Stimulated activated CD4-positive, alpha-beta T cell treated with anti-CD3 and anti-CD28 coated beads, Interleukin-1b, Interleukin-23, amount 100 ng/mL, for 4 hours (primary cell): ENCODE measurements at places on chromosomes 3 and 15.

DNA sequence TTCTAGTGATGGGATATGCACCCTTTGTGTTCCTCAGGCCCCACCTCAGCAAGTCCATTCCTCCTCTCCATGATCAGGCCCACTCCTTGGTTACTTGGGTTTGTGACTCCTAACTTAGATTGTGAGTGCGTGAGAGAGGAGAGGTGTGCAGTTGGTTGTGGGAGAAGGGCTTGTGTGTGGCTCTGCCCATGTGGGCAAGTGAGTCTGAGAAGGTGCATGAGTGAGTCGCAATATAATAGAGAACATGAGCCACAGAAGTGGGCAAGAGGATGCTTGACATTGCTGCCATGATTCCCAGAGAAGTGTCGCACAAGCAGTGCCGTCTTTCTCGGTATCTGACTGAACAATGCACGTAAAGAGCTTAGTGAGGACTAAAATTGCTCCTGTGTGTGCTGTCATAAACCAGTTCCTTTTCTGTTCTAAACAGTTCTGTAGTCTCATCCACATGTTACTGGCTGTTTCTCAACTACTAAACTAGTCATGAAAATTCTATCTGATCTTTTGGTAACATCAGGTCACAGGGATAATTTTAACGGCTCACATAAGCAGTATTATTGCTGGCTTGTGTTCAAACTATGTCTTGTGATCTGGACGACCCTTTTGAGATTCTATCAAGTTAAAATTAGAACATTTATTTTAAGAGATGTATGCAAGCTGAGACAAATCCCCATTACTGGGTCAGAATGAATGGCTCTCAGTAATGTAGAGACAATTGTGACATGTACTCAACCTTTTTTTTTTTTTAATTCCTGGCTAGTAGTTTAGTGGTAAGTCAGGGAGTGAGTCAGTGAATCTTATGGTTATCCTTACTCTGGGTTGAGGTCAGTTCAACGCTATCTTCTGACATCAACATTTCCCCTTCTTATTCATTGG, 25.6 kb downstream of the GYG1 start:
- DNase-seq: no peak

DNA sequence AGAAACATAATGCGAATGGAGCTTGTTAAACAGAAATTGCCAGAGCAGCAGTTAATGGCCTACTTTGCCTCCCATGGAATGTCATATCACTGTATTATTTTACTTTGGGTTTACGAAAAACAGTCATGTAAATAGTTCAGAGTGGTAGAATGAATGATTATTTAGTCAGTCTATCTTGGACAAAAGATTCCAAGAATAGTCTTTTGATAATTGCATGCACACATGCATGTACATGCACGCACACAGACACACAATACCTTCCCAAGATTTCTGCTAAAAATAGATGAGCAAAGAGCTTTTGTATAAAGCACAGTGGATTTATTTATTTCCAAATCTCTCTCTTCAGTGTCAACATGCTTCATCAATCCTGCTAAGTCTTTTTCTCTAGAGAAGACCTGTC, 800.7 kb downstream of the DIPK2A start:
- DNase-seq: no peak

DNA sequence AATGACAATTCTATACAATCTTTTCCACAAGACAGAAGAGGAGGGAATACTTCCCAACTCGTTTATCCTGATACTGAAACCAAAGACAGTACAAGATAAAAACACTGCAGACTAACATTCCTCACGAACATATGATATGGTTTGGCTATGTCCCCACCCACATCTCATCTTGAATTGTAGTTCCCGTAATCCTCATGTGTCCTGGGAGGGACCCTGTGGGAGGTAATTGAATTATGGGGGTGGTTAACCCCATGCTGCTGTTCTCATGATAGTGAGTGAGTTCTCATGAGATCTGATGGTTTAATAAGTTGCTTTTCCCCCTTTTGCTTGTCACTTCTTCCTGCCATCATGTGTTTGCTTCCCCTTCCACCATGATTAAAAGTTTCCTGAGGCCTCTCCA, 83.9 kb upstream of the PROK2 start:
- DNase-seq: no peak

- no peak for DNase-seq
These were observed 56.7 kb upstream of the NUDT16 start for GRCh38 chr3:131324923-131325322.

- DNase-seq: no peak
These were observed 7.6 kb downstream of the KY start for GRCh38 chr3:134643150-134643675.

DNA sequence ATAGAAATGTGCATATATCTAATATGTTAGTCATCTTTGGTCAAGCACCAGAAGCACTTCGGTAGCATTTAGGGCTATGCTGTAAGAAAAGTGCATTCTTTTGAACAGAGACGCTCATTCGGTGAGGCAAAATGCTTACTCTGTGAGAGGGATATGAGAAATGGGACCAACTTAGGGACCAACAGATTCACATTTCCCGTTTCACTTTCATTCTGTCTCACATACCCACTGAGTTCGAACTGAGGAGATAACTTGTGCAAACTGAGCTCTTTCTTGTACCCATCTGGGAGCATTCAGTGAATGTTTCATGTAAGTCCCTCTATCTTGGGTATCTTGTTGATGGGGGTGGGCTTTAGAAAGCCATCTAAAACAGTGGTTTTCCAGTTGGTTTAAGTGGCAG, 135.3 kb downstream of the FEZF2 start:
- DNase-seq: no peak

GRCh38 chr3:123123716-123124616, 57.1 kb downstream of the PDIA5 start:
- DNase-seq: no peak

- DNase-seq: no peak
These were observed 4.2 kb downstream of the IL17RD start for GRCh38 chr3:57160765-57161538.

DNA sequence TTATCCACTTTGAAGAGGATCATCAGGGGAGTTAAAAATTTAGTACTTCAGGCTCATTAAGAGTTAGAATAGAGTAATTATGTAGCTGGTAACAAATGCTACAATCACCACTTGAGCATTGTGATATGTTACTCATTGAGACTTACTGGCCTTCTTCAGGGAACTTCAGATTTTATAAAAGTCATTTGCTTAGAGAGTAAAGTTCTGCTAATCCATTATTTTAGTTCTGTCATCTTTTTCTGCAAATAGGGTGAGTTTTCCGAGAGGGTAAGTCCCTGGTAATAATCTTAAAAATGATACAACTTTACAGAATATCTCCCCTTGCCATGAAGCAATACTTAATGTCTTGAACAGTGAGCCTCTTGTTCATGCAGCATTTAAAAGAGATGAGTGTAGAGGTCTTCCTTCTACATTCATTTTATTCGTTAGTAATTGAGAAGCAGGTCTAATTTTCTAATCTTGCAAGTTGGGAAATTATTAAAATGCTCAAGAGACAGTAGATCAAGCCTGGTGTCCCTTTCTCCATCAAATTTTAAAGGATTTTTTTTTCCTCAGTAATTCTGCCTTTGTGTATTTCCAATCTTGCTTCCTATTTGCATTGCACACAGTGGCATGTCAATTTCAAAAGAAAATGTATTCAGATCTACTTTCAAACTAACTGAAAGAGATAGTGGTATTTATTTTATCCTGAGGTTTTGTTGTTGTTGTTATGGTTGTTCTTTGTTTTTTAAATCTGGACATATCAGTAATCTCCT, 52.6 kb downstream of the MBNL1 start:
- DNase-seq: no peak

DNA sequence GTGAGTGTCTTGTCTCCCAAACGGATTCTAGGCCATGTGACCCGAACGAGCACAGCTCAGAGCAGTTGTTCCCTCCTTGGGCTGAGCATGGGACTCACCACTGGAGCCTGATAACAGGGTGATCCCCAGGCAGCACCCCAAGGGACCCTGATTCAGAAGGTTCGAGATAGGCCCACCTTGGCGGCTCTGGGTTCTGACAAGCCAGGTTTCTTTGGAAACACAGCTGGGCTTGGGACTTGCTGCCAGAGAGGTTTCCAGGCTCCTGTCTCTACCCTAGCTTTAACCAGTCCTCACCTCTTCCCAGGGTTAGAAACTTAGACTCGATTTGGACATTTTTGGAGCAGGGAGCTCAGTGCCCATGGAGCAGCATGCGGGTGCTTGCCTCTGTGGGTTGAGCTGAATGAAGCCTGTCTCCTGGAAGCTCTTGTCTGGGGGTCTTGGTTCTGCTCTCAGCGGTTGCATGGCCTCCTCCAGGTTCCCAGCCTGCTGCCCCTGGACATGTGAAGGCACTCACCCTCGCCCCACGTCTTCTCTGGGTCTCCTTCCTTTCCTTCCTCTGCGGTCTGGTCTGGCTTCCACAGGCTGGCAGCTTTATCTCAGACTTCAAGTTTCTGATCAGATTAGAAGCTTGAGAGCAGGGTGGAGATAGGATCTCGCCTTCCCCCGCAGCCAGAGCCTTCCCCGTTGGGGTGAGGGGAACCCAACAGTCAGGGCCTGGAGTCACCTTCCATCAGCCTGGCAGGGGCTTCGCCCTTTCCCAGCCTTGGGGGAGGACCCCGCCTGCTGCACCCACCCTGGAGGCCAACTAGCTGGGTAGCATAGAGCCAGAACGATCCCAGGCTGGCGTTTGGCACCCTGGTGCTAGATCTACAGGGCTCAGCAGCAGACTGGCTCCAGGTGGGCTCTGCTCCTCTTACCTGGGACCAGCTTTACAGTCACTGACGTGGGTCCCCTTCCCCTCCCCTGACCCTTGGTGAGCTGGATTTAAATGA, 21.0 kb downstream of the PAQR5 start:
- no peak for DNase-seq

- DNase-seq: no peak
These were observed 45.7 kb downstream of the ZBTB38 start for GRCh38 chr3:141413801-141414689.

DNA sequence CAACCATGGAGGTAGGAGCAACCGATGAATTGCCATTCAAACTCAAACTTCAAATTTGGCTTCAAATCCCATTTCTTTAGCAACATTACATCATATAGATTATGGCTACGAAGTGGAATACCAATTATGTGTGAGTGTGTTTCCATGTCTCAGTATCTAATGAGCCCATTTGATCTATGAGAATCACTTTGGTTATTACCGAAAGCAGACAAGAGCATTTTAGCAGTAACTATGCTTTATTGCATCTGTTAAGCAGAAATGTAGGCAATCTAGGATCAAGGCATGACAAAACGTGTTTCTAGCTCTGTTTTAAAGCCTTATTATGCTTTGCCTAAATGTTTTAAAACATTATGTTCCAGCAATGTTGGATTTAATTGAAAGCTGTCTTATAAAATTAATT, 581.9 kb upstream of the TGFBR2 start:
- DNase-seq: no peak

DNA sequence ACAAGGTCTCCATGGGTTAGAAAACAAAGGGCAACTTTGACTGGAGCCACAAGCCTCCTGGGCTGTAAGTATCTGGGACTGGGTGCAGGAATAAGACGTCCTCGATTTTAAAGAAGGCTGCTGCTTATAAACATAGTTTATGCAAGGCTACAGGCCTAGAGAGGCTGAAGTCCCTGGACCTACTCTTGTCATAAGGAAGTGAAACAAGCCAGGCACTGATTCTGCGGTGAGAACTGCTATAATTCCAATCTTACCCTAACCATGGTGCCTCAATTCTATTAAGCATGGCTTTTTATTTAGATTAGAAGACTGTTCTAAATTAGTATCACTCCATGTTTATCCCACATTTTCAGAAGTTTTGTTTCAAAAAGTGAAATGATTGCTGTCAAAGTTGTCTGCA, 777.6 kb downstream of the PLOD2 start:
- no peak for DNase-seq

DNA sequence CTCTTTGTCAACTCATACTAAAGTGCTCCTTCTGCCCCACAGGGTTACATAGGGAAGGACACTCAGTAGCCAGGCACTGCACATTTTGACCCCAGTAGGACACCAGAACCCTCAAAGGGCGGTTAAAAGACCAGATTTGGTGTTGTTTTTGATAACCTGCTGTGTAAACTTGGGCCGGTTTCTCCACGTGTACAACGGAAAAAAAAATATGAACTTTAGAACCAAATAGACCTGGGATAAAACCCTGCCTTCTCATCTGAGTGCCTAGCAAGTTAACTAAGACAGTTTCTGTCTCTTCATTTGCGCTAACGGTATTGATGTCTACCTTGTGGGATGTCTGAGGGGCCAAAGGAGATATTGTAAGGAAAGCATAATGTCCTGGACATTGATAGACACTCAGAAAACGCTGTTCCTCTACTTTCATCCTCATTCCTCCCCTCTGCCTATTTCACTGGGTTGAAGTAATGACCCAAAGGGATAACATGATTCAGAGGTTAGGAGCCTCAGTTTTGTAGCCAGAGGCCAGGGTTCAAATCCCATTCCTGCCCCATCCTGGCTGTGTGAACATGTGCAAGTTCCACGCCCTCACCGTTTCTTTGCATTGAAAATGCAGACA, 155.9 kb upstream of the LPP start:
- no peak for DNase-seq

- DNase-seq: no peak
These were observed 61.5 kb downstream of the CYFIP1 start for GRCh38 chr15:22918596-22919140.

DNA sequence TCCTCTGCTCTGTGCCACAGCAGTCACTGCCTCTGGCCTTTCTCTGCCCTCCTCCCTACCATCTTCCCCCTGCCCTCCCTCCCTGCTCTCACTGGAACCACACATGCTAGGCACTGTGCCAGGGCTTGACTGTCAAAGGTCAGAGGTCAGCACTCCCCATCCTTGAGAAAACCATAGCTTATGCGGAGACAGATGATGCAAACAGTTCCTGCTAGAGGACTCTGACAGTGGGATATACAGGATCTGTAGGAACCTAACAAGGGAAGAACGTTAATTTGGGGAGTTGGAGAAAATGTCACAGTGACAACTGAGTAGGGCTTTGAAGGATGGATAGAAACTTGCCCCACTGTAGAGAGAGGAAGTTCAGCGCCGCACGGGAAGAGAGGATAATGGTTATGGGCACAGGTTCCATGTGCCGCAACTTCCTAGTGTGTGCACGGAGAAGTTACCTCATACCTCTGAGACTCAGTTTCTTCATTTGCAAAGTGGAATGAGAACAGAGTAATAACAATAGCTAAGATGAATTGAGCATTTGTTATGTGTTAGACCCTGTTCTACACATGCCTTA, 29.3 kb upstream of the XYLB start:
- no peak for DNase-seq

- no peak for DNase-seq
These were observed 394.3 kb upstream of the C2CD4B start for GRCh38 chr15:62559381-62559733.

DNA sequence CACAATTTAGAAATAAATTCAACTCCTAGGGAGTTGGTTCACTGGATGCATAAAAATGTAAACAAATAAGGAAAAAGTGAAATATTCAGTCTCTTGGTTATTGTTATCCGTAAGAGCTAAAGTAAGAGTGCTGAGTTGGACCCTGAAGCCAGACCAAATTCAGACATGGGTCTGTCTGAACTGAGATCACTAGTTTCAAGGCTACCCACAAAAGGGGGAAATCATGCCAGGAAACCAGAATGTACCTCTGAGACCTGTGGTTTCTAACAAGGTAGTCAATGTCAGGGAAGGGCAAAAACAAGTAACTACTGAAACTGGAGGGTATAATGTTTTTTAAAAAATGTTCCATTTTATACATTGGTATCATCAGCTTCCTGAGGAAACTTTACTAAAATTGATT, 35.2 kb upstream of the GOLGA6L2 start:
- no peak for DNase-seq

- no peak for DNase-seq
These were observed 691.3 kb downstream of the ZPLD1 start for GRCh38 chr3:103126115-103126514.

- DNase-seq: no peak
These were observed 687.4 kb upstream of the CFAP20DC start for GRCh38 chr3:59737241-59737640.
